HT1080 (cell line): ENCODE measurements at places on chromosomes 13 and 19. TPM values are rescaled to one million over a fixed set of nuclear protein-coding genes. Genes with fewer than 3 reads are reported as not detected.

The PLIN5 gene
- total RNA-seq, result not detected in 2 replicates

The PODNL1 gene
- 0.23 and 0.37 TPM in 2 replicates for total RNA-seq

The IGFL3 gene
- 1.7 and 1.9 TPM in 2 replicates for total RNA-seq

The WDR88 gene
- total RNA-seq, result not detected in 2 replicates

The SIPA1L3 gene
- 30.2 and 31.2 TPM in 2 replicates for total RNA-seq

The SOX1 gene
- not detected in 2 replicates for total RNA-seq

The ACER1 gene
- not detected in 2 replicates for total RNA-seq

The PSMD8 gene
- 410 and 485 TPM in 2 replicates for total RNA-seq

The URAD gene
- not detected in 2 replicates for total RNA-seq

The CAMSAP3 gene
- not detected in 2 replicates for total RNA-seq

The NPAS1 gene
- total RNA-seq, result not detected in 2 replicates

The NLRP12 gene
- total RNA-seq, result not detected in 2 replicates

The FGF14 gene
- not detected in 2 replicates for total RNA-seq

The ADPRHL1 gene
- total RNA-seq, result 0.95 and 1.0 TPM in 2 replicates

The ZNF417 gene
- 5.4 and 6.7 TPM in 2 replicates for total RNA-seq

The RAVER1 gene
- 28.3 and 48.3 TPM in 2 replicates for total RNA-seq

The ZNF254 gene
- 0.23 and 0.37 TPM in 2 replicates for total RNA-seq

The FGF22 gene
- total RNA-seq, result not detected in 2 replicates

The CYP4F12 gene
- total RNA-seq, result not detected in 2 replicates

The OR7A5 gene
- total RNA-seq, result not detected in 2 replicates

The CGB2 gene
- 0.71 TPM in 1 of 2 replicates, not detected in the other for total RNA-seq

The NLRP5 gene
- total RNA-seq, result not detected in 2 replicates

The CPT1C gene
- 0.84 TPM in 1 of 2 replicates, not detected in the other for total RNA-seq

The KCTD4 gene
- total RNA-seq, result 0.07 and 0.40 TPM in 2 replicates

The PEAK3 gene
- total RNA-seq, result 0.03 and 0.35 TPM in 2 replicates

The CYP2A7 gene
- total RNA-seq, result not detected in 2 replicates

The EID2B gene
- 4.6 and 5.1 TPM in 2 replicates for total RNA-seq

The CEACAM8 gene
- not detected in 2 replicates for total RNA-seq

The APOC1 gene
- total RNA-seq, result 0.37 and 2.7 TPM in 2 replicates

The PVR gene
- 97.9 and 110 TPM in 2 replicates for total RNA-seq
